ENCODE measurements at places on chromosomes 4 and X. TPM values are rescaled to one million over a fixed set of nuclear protein-coding genes. Genes with fewer than 3 reads are reported as not detected.

HSFX2 gene
- 1.0 TPM for total RNA-seq

SOWAHD gene
- not detected for total RNA-seq

SLITRK4 gene
- total RNA-seq, result 0.64 TPM

CXCR3 gene
- total RNA-seq, result not detected

PRR32 gene
- not detected for total RNA-seq

CHRDL1 gene
- 38.2 TPM for total RNA-seq

FGD1 gene
- total RNA-seq, result 18.8 TPM

HGFAC gene
- 9.4 TPM for total RNA-seq

IL21 gene
- total RNA-seq, result not detected

GPR78 gene
- 0.17 TPM for total RNA-seq

All from glutamatergic neuron (in vitro differentiated cells).